Aorta (tissue), 5 donors: ENCODE measurements at places on chromosomes 2 and 18.

GRCh38 chr18:66949419-66949818 lies 345.5 kb upstream of the CDH19 start:
- peak; percentile 50 for DNase-seq

GRCh38 chr2:217360781-217361482 lies 501.1 kb upstream of the TNP1 start:
- peak; percentile 64 for DNase-seq

DNA sequence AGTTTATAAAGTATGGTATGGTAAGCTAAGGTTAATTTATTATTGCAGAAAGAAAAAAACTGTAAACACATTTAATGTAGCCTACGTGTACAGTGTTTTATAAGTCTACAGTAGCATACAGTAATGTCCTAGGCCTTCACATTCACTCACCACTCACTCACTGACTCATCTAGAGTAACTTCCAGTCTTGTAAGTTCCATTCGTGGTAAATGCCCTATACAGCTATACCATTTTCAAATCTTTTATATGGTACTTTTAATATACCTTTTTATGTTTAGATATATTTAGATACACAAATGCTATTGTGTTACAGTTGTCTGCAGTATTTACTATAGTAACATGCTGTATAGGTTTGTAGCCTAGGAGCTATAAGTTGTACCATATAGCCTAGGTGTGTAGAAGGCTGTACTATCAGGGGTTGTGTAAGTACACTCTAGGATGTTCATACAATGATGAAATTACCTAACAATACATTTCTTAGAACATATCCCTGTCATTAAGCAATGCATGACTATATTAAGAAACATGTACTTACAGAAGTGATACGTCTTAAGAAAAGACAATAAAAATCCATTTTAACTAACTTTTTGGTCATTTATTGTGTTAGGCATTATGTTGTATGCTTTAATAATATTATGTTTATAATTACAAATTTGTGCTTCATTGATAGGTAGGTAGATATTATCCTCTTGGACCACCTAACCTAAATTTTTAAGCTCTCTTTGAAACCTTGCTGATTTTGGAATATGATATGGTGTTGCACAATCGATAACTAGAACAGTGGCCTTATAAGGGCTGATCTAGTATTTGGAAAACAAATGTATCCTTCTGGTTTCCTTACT lies 51.9 kb downstream of the VRK2 start:
- no peak for DNase-seq

GRCh38 chr2:220663065-220663464 lies 909.0 kb downstream of the EPHA4 start:
- DNase-seq: no peak

DNA sequence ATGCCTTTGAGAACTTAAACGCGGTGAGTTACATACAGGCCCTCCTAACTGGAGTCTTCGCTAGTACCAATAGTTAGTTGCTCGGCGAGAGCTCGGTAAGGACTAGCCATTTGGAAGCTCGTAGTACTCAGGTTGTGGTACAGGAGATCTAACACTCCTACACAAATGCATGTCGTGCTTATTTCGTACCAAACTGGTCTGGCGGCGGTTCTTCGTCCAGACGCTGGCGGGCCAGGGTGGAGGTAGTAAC lies 346 bp upstream of the VRK2 start:
- DNase-seq: no peak

DNA sequence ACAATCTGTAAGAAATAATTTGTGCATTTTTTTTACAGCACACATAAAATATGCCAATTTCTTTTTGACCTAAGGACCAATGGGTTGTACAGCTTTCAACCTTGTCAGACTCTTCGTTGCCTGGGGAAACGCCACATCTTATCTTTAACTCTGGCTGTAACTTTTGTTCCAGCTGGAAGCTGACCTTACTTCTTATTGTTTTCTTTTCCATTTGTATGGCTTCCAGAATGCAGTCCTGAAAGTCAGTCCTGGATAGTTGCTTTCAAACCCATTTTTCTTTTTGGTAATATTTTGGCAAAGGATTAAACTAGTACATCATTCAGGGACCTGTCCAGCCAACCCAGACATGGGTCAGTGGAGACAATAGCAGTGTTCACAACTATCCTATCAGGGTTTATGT lies 686.5 kb upstream of the CDH2 start:
- no peak for DNase-seq

- DNase-seq: no peak
Observed at GRCh38 chr2:161147856-161148255, 12.4 kb upstream of the TANK start.

DNA sequence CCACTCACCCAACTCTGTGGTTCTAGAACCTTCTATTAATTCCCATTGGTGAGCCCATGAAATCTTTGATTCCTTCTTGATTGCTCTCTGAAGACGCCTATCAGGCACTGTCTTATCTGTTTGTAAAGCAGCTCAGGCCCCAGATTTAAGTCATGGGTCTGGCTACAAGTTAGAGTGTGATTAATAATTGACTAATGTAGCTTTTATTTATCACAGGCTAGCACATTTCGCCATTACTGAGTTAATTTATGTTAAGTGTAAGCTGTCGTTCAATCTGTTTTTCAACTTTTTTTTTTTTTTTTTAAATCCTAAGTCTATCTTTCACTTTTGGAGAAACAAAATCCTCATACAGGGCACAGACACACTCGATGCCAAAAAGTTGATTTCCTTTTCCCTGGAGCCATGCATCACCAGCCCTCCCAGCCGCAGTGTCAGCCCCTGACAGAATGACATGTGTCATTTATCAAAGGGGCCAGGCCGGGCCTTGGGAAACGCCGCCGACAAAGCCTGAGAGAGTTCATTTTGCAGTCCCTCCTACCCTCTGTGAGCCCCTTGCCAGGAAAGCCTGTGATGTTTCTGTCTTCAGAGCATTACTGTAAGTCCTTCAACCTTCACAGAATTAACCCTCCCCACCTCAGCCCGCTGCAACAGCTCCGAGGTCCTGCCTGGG lies 15.8 kb downstream of the TSHZ1 start:
- DNase-seq: no peak

DNA sequence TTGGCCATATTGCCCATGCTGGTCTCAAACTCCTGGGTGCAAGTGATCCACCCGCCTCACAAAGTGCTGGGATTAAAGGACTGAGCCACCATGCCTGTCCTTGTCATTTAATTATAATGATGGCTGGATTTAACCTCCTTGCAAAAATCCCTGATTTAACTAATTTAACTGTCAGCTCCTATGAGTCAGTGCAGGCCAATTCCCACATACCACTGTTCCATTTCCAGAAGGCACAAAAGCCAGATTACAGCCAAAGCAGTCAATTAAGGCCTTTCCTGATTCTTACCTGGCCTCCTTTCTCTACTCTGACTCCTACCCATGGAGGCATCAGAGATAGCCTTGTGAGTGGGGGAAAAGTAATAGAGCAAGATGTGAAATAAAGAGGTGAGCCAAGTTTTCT lies 12.3 kb upstream of the SLC35F5 start:
- DNase-seq: no peak

DNA sequence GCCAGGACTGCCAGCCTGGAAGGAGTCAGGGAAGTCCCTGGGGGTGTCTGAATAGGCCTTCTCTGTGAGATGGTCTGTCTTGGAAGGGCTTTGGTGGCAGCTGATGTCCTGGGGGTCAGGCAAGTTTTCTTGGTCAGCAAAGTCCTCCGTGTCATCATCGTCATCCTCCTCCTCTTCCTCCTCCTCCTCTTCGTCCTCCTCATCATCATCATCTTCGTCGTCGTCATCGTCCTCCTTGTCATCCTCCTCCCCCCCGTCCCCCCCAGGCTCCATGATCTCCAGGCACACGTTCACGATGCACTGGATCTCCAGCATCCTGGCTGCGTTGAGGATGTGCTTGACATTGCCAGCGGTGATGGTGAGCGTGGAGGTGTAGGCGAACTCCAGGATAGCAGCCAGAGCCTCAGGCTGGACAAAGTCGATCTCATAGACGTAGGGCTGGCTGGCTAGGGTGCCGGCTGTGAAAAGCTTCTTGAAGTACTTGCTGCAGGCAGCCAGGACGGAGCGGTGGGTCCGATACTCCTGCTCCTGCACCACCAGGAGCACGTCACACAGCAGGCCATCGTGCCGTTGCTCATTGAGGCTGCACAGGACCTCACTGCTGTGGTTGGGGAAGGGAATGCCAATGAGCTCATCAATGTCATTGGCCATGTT lies 110.1 kb upstream of the SMAD2 start:
- peak; percentile 68 for DNase-seq

- DNase-seq: no peak
Observed at GRCh38 chr2:31822587-31822986, 188.2 kb downstream of the MEMO1 start.

GRCh38 chr2:64260817-64261216 lies 116.6 kb upstream of the PELI1 start:
- no peak for DNase-seq

DNA sequence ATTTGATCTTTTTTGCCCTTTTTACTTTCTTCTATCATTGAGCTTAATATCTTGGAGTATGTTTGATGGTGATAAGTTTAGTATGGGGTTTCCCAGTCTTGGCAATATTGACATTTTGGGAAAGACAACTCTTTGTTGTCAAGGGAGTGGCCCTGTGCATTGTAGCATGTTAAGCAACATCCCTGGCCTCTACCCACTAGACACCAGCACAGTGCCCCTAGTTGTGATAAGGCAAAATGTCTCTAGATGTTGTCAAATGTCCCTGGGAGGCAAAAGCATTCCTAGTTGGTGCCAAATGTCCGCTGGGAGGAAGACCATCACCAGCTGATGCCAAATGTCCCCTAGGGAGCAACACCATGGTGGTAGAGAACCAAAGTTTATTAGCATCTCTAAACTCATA lies 28.2 kb downstream of the GULP1 start:
- DNase-seq: no peak

DNA sequence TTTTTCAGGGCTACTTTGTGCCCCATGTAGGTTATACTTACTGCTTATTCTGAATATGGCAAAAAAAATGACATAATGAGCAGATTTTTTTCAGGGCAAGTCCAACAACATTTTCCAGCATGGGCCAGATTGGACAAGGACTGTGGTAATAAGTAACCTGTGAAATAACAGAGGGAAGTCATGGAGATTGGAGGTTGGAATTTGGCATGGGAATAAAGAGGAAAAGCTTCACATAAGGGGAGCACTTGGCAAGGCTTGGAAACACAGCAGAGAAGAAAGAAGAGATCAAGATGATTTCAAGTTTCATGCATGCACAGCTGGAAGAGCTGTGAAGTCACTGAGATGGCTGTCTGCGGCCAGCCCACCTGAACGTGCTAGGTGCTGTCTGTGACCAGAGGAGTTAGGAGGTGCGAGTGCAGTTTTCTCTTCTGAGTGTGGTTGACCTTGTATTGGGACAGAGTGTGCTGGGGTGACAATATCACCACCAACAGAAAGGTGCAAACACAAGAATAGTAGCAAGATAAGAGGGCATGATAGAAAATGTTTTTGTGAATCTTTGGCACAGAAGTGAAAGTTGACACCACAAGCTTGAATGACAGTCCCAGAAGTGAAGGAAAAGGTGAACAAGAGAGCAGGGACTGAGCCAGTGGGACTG lies 71.1 kb upstream of the DSC1 start:
- DNase-seq: no peak

GRCh38 chr2:129754831-129755230 lies 224.6 kb upstream of the RAB6C start:
- DNase-seq: no peak

- DNase-seq: no peak
Observed at GRCh38 chr18:37122877-37123276, 293.9 kb downstream of the KIAA1328 start.

DNA sequence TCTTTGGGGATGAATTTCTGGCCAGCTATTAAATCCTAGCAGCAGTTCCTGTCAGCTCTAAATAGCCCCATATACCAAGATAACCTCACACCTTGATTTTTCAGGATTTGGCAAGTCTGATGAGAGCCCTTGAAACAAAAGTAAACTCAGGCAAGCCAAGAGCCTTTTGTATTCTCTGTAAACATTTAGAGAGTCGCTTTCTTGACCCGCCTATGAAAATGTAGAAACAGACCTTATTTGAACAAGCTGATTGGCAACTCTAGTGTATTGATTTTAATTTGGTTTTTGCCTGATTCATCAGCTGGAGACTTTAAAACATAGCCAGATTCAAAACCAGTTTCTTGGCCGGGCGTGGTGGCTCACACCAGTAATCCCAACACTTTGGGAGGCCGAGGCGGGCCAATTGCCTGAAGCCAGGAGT lies 43.4 kb downstream of the CABLES1 start:
- no peak for DNase-seq

- DNase-seq: no peak
Observed at GRCh38 chr2:167965907-167966761, 281.3 kb downstream of the STK39 start.

GRCh38 chr2:165804719-165805118 lies 10.7 kb upstream of the GALNT3 start:
- DNase-seq: no peak
